ENCODE measurements at places on chromosomes 2 and 18.

DNA sequence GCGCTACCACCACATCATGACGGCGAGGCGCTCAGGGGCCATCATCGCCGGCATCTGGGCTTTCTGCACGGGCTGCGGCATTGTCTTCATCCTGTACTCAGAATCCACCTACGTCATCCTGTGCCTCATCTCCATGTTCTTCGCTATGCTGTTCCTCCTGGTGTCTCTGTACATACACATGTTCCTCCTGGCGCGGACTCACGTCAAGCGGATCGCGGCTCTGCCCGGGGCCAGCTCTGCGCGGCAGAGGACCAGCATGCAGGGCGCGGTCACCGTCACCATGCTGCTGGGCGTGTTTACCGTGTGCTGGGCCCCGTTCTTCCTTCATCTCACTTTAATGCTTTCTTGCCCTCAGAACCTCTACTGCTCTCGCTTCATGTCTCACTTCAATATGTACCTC lies 2.3 kb downstream of the MC5R start:
- DNase-seq = no peak

DNA sequence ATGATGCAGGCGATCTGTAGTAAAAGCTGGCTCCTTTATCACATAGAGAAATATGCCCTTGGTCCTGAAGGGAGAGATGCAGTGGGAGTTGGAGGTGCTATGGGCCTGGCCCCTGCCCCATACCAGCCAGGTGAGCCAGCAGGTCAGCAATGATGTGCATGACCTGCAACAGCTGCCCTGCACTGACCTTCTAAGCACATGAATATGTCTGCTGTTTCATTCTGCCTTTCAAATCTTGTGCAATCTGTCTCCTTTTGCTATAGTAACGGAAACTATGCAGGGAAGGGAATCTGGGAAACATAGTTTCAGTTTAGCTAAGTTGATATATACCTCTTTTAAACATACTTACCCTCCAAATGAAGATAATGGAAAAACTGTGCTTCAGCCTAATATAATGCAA lies 235.2 kb downstream of the TDRD15 start:
- DNase-seq = no peak

DNA sequence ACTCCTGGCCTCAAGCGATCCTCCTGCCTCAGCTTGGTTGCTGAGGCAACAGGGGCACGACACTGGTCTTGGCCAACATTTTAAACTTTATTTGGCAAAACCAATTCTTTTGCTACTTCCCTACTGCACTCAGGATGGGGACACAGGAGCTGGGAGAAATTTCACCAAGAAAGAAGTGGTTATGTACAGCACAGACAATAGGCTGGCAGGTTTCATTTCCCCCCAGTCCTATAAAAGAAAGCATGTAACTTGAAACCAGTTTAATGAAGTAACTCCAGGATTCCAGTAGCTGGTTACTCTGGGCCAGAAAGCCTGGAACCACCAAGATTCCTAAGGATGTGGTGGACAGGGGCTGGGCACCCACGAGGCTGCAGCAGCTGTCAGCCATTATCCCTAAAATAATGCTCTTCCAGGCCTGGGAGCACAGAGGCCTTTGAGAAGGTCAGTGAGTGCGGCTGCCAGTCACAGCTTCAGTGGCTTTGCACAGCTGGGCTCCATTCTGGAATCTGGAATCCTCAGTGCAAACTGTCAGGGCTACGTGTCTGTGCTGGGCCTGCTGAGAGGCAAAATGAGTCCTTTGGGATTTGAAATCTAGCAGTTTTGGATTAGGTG lies 142.3 kb upstream of the ITGA6 start:
- peak; percentile 57 for DNase-seq

- DNase-seq = peak; percentile 87
Measured at GRCh38 chr2:220394433-220394832, 767.0 kb downstream of the SLC4A3 start.

DNA sequence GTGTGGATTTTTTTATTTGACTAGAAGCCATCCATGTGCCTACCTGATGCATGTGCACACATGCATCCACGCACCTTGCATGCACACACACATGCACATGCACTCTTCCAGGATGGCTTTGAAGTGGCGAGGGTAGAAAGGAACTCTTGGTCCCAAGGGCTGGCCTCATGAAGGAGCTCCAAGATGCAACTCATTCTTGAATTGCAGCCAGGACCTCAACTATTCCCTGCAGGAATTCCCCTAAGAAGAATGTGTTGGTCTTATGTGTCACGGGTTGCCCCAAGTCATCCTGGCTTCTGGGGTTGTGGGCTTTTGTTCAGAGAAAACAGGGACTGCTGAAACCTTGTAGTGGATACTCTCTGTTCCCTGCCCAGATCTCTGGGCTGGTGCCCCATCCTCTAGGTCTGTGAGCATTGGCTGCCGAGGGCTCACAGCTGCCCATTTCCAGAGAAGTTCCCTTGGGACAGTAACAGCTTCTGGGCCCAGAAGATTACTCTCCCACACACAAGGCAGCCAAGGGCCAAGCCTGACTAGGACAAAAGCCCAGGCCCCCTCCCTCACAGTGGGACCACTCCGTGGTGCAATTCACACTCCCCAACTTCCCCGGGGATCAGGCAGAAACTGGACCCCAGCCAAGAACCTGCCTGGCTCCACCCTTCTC lies 137.6 kb downstream of the COPS8 start:
- peak; percentile 98 for DNase-seq

DNA sequence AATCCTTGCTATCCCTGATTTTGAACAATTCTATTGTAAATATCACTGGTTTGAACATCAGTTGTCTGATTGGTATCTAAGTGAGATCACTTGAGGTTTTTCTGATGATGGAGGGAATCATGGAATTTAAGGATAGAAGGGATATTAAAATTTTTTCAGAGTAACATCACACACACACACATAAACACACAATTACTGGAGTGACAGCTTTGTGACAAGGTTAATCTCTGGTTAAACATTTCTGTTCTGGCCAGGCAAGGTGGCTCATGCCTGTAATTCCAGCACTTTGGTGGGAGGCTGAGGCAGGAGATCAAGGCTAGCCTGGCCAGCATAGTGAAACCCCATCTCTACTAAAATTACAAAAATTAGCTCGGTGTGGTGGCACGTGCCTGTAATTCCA lies 85.3 kb downstream of the SOCS6 start:
- no peak for DNase-seq

- DNase-seq = no peak
Measured at GRCh38 chr2:204437815-204438756, 107.2 kb upstream of the PARD3B start.

DNA sequence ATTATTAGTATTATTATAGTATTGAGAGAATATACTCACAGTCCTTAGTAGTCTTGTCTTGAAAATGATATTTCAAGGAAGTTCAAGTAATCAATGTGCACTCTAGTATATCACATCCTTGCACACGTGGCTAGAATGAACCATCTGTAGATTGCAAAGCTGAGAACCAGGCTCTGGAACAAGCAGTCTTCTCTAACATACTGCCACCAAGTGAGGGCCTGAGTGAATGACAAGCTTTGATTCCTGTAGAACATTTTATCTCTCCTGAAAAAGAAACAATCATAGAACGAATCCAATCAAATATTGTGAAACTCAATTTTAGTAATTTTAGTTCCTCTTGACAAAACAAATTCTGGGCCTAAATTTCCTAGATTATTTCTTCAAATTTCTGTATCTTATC lies 55.3 kb upstream of the SULT1C3 start:
- peak; percentile 16 for DNase-seq

DNA sequence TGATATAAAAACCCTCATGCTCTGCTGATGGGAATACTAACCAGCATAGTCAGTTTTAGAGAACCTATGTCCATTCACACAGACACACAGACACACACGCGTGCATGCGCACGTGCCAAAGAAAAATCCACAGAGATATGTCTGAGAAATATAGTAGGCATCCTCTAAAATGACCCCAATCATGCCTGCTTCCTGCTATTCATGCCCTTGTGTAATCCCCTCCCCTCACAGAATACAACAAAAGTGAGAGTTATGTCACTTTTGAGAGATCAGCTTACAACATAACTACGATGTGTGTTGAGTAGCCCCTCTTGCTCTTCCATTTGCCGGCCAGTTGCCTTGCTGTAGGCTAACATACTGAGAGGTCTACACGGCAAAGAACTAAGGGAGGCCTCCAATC lies 121.3 kb downstream of the DYM start:
- DNase-seq = no peak

DNA sequence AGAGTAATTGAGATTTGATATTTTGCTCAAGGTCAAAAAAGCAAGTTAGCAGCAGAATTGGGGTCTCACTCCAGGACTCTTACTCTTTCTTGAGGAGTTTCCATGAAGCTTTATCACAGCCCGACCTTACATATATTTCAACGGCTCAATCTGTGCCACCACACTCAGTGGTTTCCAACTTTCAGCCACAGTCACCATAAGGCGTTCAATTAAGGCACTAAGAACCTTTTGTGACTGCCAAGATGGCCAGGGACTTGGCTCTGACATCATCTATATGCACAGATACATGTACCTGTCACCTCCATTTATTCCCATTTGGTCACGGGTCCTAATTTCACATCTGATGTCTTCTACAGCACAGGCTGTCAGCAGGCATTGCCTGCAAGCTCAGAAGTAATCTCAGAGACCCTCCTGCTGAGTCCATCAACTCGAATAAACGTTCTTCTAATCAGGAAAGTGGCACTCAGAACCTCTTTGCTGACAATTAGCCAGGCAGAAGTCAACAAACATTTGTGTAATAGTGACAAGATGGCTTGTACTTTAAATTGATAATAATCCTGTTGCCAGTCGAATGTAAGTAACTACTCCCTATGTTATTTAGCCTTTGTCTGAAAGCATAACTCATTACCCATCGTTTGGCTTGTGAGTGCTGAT lies 16.1 kb downstream of the DYTN start:
- DNase-seq = no peak

GRCh38 chr18:50848061-50848551 lies 28.3 kb upstream of the MRO start:
- DNase-seq = peak; percentile 52

GRCh38 chr2:179460181-179460929 lies 195.7 kb upstream of the SESTD1 start:
- DNase-seq = peak; percentile 92
